ENCODE measurements at places on chromosomes 16 and 17.

- DNase-seq: peak; percentile 36
These were observed 1.9 kb downstream of the MNT start for GRCh38 chr17:2398655-2399571.

DNA sequence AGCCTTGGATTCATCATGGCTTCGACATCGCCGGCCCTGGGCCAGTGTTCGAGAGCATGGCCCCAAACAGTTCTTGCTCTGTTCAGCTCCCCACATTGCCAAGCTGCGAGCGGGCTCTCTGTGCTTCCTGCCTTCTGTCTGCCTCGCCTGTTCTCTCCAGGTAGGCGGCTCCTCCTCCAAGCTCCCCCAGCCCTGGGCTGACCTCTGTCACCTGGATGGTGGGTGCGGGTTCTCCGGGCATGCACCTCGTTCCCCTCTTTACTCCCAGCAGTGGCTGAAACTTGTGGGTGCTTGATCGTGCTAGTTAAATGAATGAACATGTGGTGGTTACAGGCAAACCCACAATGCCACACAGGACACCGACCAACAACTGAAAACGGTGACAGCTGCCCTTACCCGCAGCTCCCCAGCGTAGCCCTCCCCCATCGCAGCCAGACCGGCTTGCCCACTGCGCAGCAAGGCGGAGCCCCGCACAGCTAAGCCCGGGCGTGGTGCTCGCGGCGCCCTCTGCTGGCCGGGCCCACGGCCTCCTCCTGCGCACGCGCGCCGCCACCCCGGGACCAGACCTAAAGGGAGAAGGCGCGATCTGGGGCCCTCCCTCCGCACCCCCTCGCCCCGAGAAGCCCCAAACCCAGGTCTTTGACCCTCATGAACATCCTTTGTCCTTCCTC lies 23.0 kb upstream of the EIF1 start:
- peak; percentile 91 for DNase-seq

DNA sequence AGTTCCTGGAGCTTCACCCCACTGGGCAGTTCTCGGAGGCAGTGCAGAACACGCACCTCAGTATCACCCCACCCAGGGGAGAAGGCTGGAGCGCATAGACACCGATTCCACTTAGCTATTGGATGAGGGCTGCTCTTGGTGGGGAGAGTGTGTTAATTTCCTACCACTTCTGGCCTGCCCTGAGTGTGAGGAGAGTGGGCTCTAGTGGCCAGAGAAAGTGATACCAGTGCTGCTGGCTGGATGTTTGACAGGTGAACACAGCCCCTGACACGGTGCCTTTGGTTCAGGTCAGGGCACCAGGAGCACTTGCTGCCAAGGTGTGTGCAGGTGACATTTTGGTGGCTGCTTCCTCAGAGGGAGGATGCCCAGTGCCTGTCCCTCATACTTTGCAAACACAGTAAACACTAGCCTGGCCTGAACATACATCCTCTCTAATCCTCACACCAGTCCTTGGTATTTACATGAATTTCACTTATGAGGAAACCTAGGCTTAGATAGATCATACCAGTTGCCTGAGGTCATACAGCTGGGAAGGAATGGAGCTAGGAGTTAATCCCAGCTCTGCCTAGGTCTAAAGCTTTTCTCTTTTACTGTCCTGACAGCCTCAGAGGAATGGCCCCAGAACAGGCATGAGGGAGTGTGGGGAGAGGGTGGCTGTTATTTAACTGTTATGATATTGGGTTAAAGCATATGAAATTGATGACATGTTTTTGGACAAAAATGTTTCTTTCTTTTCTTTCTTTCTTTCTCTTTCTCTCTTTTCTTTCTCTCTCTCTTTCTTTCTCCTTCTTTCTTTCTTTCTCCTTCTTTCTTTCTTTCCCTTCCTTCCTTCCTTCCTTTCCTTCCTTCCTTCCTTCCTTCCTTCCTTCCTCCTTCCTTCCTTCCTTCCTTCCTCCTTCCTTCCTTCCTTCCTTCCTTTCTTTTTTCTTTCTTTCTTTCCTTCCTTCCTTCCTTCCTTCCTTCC lies 21.0 kb upstream of the ITGAX start:
- DNase-seq: peak; percentile 43

GRCh38 chr17:59219992-59220327 lies 351 bp upstream of the GDPD1 start:
- DNase-seq: no peak

DNA sequence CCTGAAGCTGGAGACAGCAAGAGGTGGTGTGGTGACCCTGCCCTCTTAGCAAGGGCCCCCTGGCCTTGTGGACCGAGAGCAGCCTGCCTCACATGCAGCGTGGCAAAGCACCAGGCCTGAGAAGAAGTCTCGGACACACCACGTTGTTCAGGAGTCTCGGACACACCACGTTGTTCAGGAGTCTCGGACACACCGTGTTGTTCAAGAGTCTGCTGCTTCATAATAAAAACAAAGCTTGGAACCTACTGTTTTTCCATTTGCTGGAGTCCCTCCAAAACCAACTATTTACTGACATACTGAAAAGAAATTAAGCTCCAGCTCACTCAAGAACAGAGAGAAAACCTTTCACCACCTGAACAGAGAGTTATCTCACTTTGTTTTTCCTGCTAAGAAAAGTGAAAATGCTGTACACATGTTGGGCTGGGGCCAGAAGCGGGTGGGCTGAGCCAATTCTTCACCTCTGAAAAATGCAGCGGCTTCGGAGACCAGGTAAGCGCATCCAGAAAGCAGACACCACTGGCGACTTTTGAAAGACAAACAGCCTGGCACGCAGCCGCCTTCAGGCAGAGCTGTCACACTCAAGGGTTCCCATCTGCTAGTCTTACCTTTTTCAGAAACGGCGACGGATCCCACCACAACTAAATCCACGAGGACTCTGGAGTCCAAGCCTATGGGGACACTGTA lies 8.9 kb downstream of the MTHFSD start:
- no peak for DNase-seq

DNA sequence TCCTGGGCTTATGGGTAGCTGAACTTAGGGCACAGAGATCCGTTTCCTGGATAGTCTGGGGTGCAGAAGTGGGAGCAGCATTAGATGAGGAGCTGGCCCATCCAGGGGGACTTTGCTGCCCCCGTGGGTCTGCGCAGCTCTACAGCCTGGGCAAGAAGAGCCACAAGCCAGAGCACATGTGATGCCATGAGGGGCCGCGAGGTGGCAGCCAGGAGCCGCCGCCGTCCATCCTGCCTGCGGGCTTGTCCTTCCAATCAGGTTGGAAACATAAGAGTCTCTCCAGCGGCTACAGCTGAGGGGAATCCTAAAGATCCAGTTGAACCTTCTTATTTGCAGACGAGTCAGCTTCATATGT lies 21.9 kb downstream of the C1QTNF1 start:
- DNase-seq: peak; percentile 77

- DNase-seq: peak; percentile 45
These were observed 13.2 kb downstream of the SLC7A5 start for GRCh38 chr16:87855852-87856715.

GRCh38 chr16:71467810-71468209 lies 5.8 kb upstream of the ZNF23 start:
- DNase-seq: peak; percentile 83

- DNase-seq: no peak
These were observed 1.8 kb upstream of the WIPI1 start for GRCh38 chr17:68459037-68459639.

GRCh38 chr16:31199430-31200041 lies 3.0 kb downstream of the PYCARD start:
- DNase-seq: no peak

DNA sequence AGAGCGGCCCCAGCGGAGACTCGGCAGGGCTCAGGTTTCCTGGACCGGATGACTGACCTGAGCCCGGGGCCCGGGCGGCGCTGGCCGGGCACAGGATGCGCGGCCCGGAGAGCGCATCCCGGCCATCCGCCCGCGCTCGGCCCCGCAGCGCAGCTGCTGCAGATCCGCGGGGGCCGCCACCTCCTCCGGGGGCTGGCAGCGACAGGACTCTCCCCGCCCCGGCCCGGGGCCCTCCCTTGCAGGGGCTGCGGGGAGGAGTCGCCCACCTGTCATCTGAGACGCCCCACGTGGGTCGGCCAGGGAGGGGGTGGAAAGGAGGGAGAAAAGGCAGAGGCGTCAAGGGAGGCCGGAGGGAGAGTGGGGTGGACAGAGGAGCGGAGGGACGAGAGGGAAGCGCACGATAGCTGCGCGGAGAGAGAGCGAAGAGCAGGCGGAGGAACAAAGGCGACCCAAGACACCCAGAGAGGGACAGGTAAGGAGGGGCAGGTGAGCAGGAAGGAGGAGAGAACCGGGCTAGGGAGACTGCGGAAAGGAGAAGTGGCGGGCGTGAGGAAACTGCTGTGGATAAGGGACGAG lies 471 bp upstream of the PRKAR1A start:
- peak; percentile 78 for DNase-seq

- no peak for DNase-seq
These were observed 34.9 kb upstream of the CACNG5 start for GRCh38 chr17:66799849-66800537.

GRCh38 chr17:63945784-63946439 lies 13.8 kb upstream of the CD79B start:
- DNase-seq: no peak

- no peak for DNase-seq
These were observed 112.6 kb downstream of the IRF8 start for GRCh38 chr16:86011532-86011931.

DNA sequence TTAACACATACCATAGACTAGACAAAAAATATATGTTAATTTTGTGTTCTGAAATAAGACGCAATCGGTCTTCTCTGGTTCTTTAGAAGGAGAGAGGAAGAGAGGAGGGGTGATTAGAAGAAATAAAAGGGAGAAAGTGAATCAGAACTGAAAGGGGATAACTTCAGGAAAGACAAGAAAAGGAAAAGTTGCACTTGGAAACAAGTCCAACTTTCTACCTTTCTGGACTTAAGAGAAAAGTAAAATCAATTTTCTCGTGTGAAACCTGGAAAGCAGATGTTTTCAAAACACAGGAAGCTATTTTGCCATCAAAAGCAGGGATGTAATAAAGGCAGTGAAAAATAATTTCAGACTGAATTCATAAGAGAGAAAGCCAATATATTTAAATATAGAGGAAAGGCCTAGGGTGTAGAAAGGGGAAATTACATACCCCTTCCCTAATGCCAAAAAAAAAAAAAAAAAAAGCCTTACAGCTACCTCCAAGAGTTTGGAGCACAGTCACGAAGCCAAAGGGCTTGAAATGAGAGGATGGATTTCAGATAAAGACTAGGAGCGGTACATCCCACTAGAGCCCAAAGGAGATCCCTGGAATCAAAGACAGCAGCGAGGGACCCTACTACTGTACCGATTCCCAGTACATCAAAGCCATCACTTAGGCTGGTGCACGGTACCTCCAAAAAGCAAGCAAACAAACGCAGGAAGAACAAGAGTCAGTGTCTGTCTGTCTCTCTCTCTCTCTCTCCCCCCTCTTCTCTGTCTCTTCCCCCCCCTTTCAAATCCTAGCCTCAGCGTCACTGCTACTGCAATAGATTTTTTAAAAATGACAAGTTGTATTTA lies 12.1 kb upstream of the ZFHX3 start:
- no peak for DNase-seq

DNA sequence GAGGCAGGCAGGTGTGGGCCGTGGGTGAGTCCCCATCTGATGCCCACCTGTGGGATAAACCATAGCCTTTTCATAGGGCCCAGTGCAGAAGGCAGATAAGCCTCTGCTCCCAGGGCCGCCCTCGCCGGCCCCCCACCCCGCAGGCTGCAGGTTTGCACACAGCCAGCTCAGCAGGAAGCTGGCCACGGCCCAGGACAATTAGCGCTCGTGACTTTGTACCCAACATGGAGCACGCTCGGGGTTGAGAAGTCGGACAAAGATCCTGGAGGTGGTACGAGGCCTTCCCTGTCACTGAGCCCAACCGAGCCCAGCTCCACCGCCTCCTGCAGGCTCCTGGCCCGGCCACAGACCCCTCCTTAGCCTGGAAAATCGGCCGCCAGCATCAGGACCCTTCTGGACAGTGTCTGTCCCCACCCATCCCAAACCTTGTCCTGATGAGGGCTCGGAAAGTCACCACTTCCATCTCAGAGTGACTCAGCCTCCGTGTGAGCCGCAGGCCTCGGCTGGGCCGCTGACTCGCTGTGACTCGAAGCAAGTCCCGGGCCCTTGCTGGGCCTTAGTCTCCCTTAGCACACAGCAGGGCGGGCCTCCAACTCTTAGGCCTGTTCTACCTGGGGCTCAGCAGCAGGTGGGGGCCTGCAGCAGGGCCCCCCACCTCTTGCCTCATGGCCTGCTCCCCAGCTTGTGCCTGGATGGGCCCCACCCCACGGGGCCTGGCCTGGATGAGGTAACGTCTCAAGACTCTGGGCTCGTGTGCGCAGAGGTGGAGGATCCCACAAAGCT lies 22.7 kb downstream of the FAM83G start:
- DNase-seq: peak; percentile 59

Data from K562 (cell line).